ENCODE measurements at places on chromosomes 5 and 9.

- no peak for DNase-seq
Observed at GRCh38 chr5:75756981-75757380, 39.7 kb upstream of the POC5 start.

DNA sequence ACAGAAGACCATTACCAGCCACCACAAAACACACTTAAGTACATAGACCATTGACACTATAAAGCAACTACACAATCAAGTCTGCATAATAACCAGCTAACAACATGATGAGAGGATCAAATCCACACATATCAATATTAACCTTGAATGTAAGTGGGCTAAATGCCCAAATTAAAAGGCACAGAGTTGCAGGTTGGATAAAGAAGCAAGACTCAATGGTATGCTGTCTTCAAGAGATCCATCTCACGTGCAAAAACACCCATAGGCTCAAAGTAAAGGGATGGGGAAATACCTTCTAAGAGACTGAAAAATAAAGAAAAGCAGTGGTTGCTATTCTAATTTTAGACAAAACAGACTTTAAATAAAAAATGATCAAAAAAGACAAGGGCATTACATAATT is 113.6 kb upstream of the CD180 start:
- no peak for DNase-seq

DNA sequence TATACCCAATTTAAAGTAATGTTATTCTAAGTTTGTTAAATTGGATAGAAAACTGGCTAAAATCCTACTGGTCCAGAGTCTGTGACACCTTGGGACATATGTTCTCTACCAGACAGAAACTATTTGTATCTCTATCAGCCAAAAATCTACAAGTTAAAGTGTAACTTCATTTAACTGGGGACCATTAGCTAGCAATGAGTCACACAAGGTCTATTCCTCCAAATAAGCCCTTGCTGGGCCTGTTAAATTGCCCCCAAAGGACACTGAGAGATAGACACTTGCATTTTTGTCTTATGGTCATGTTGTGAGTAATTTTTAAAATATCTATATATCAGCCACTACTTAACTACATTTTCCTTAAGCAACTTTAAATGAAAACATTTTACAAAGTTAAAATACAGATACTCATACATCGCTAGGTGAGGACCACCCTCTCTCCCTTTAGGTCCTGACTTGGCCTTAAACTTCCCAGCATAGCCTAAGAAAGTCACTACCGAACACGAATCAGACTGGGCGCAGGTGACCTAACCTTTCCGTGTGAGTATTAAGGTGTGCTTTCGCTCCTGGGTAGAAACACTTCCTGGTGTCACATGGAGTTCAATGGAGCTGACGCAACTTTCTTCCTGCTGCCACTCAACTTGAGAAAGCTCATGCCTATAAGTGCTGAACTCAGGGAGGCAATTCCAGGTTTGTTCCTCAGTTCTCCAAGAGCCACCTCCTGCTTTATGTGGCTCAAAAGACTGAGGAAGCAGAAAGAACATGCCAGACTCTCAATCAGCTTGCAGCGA is 249.1 kb downstream of the DIRAS2 start:
- DNase-seq, result no peak

DNA sequence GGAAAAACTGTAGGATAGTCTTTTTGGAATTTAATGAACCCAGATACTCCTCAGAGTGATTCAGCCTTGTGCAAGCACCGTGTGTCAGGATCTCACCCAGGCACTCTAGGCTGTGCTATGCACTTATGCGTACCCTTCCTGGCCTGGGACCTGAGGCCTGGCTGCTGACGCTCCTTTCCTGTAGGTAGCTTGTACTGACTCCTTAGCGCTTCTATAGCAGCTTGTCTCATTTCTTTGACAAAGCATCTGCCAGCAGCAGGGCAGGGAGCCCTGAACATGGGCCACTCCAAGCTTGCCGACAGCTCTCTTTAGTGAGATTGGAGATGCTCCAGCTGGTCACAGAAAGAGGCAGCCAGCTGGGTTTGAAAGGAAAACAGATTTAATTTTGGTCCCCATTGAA is 147.3 kb downstream of the SGCD start:
- no peak for DNase-seq

DNA sequence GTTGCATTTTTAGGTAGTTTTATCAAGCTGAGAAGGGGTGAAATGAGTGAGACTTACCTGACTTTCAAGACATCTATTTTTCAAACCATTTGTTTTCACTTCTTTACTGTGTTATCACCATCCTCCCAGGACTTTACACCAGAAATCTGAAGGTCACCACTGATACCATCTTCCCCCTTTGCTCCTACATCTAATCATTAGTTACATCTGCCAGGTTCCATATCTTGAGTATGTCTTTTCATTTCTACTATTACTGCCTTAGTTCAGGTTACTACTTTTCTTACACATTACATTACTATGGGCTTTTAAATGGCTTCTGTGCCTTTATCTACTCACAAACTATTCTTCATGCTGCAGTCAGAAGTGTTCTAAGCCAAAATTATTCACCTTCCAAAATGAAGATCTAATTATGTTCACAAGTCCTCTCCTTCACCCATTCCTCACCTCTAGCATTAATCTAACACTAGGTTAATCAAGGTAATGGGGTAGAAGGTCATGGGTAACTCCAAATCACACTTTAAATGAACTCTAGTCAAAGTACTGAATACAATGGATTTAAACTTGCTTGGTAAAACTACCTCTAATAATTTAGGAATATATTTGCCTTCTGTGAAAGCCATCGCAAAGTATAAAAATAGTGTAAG is 2.1 kb upstream of the HSDL2 start:
- no peak for DNase-seq

DNA sequence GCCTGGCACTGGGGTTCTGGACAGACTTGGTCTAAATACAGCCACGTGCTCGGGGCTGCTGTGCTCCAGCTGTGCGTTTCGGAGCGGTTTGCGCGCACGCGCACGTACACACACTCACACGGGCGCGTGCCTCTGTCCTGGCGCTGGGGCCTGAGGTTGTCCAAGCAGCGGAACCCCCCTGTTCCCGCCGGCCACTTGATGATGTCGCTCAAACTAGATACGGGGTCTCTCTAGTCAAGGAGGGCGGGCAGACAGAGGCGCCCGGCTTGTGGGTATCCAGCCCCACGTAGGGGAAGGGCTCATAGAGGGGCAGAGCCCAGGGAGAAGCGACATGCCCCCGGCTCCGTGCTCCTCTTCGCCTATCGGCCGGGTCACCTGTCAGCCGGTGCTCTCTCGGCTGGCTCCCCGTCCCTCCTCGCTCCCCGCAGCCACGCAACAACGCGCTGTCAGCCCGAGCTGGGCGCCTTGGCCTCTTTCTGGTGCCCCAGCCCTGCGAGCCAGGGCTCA is 8.9 kb downstream of the NR2F1-AS1 start:
- no peak for DNase-seq

DNA sequence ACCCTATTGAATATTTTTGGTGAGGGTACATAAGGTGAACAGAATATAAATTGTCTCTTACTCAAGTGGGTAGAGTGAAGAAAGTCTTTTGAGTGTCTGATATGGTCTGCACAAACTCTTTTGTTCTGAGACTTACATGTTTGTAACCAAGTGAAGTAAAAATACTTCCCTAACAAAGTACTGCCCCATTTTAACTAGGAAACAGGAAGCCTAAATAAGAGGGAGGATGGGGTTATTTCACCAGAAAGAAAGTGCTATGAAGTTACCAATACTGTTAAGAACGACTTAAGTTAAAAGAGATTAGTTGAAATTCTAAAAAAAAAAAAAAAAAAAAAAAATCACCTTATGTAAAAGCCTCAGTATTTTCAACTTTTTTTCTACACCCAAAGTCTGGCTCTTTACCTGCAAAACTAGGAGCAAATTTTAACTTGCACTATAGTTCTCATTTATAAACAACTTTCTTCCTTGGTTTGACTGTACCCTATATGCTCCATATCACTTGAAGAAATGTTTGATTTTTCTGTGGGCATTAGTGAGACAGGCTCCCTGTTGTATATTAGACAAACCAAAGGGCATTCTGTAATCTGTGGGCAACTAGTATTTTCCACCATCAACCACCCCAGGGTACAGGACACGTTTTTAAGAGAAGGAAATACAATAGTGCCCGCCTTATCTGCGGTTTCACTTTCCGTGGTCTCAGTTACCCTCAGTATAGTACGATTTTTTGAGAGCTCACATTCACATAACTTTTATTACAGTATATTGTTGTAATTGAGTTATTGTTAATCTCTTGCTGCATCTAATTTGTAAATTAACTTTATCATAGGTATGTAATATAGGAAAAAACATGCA is 127.7 kb downstream of the NR3C1 start:
- DNase-seq, result no peak

GRCh38 chr9:137724818-137725240 is 106.0 kb downstream of the EHMT1 start:
- no peak for DNase-seq

DNA sequence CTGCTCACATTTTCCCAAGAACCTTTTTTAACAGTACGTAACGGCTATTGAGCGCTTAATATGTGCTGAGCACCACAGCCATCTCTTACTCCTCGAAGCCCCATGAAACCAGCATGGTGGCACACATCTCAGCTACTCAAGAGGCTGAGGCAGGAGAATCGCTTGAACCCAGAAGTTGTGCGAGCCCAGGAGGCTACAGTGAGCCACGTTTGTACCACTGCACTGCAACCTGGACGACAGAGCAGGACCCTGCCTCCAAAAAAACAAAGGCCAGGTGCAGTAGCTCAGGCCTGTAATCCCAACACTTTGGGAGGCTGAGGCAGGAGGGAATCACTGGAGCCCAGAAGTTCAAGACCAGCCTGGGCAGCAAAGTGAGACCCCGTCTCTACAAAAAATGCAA is 28.2 kb downstream of the AQP7 start:
- no peak for DNase-seq

GRCh38 chr9:78234810-78235209 is 1.1 kb upstream of the CEP78 start:
- DNase-seq, result no peak

DNA sequence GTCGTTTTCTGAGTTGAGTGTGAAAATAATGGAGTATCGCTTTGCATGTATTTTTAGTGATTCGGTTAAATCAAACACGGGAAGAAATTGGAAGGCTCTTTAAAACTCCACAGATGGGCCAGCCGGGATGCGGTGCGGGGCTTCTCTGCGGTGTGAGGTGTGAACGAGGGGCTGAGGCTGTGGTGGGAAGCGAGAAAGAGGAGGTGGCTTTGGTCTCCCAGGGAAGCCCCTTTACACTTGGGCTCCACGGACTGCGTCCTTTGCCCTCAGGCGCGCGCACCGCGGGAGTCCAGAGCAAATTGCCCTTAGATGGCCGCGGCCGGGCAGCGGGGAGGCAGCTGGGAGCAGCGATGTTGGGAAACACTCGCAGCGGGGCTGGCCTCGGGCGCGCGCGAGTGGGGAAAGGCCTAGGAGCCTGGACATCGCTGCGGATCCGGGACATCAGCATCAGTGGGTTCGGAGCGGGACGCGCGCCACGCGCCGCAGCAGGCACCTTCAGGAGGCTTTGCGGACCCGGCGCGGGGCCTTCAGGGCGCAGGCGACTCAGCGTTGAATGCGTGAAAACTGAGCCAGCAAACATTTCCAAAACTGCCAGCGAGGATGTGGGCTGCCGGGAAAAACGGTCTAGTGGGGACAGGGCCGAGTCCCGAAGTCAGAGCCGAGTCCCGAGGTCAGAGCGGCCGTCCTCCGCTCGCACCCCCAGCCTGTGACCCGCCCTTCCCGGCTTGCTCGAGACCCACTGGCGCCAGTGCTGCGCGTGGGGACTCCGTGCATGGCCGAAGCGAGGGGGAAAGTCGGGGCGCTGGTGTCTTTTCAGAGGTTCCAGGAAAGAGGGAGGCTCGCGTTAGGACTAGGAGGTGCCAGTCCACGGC is 6.5 kb downstream of the IRX1 start:
- no peak for DNase-seq

DNA sequence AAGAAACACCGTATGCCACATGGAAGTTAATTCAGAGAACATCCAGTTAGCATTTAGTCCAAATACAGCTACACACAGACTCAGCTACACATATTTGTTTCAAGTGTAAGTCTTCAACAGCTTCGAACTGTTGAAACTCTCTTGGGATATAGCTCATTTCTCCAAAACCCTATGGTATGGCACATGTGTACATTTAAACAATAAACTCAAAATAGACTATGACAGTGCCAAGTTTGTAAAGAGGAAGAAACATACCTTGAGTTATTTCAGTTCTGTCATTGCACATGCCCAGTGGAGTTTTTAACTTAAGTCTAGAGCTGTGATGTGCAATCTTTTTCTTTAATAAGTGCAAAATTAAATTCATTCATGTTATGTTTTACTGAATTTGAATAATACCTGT is 155.1 kb upstream of the RAI14 start:
- no peak for DNase-seq

- no peak for DNase-seq
Observed at GRCh38 chr5:123085638-123086286, 3.3 kb upstream of the PRDM6 start.

- DNase-seq, result no peak
Observed at GRCh38 chr5:175879743-175880142, 8.4 kb downstream of the CPLX2 start.

- no peak for DNase-seq
Observed at GRCh38 chr5:88021141-88021540, 247.5 kb downstream of the TMEM161B start.

- no peak for DNase-seq
Observed at GRCh38 chr5:133792655-133793054, 175.8 kb downstream of the C5orf15 start.

DNA sequence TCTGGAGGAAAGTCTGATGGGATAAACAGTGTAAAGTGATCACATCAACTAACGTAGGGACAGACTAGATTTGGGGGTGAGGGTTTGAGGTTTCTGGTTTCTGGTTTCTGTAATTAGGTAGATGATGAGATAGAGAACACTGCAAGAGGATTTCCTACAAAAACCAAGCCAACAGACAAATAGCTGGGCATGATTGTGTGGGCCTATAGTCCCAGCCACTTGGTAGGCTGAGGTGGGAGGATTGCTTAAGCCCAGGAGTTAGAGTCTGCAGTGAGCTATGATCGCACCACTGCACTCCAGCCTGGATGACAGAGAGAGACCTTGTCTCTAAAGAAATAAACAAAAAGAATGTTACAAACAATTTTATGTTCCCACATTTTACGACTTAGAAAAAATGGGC is 34.4 kb upstream of the RNU6ATAC start:
- no peak for DNase-seq

GRCh38 chr5:176901260-176902101 is 2.3 kb upstream of the HK3 start:
- DNase-seq, result no peak

- no peak for DNase-seq
Observed at GRCh38 chr9:134559013-134559412, 82.6 kb upstream of the COL5A1 start.

GRCh38 chr5:12230659-12231058 is 326.4 kb upstream of the CTNND2 start:
- DNase-seq, result no peak

GRCh38 chr9:107927276-107927675 is 437.7 kb upstream of the KLF4 start:
- no peak for DNase-seq

DNA sequence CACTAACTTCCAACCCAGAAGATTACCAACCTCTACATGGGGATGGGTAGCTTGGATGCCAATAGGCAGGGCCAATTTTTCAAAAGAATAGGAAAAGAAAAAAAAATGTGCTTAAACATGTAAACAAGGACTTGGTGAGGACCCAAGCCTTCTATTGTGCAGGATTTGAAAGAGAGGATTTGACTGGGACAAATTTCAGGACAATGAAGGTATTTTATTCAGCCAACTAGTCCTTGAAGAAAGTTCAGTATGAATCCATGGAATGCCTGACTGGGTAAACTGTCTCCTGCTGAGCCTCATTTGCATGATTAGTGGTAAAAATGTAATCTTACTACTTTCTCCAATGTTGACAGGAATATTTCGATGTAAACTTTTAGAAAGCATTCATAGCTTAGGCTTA is 192.5 kb upstream of the RORB start:
- DNase-seq, result no peak
